Stimulated activated CD4-positive, alpha-beta T cell treated with anti-CD3 and anti-CD28 coated beads, Interleukin-15, amount 100 ng/mL, for 24 hours (primary cell): ENCODE measurements at places on chromosomes 7 and 10.

DNA sequence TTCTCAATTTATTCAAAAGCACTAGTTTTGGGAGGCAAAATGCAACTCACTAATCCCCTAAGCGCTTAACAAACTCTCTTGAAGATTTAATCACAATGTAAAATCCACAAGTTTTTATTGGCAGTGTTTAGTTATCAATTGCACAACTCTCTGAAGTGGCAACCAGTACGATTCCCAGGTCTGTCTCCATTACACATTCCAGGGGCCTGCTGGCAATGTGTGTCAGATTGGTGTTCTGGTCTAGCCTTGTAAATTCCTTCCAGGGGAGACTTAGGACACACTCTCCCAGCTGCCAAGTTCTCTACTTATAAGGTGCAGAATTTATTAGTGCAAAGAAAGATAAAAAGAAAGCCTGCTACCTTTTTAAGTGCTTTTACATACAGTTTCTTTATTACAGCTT lies 164.7 kb upstream of the HPS1 start:
- no peak for DNase-seq

GRCh38 chr10:32065856-32066255 lies 9.6 kb upstream of the KIF5B start:
- no peak for DNase-seq

DNA sequence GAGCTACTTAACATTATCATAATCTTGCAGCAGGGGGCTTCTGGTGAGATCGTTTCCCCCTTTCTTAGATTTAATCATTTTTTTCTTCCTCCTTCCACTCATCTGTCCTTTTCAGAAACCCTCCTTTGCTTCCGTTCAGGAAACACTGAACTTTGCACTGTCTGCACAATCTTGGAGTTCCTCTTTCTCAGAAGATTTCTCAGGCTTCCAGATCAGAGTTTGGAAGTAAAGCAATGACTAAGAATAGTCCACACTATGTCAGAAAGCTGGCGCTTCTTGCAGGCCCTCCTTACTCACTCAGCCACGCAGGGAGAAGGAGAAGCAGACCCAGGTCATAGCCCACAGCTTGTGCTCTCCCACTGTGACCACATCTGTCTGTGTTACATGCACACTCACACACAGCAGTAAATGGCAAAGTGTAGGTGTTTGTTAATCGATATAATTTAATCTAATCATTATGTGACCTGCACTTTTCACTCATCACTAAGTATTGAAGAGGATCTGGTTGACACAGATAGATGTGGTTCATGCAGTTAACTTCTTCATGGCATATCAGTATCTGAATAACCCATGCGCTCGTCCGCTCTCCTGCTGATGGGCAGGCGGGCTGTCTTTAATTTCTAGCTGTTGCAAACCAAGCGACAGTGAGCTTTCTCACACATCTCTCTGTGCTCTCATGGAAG lies 30.2 kb downstream of the ALOX5 start:
- no peak for DNase-seq

DNA sequence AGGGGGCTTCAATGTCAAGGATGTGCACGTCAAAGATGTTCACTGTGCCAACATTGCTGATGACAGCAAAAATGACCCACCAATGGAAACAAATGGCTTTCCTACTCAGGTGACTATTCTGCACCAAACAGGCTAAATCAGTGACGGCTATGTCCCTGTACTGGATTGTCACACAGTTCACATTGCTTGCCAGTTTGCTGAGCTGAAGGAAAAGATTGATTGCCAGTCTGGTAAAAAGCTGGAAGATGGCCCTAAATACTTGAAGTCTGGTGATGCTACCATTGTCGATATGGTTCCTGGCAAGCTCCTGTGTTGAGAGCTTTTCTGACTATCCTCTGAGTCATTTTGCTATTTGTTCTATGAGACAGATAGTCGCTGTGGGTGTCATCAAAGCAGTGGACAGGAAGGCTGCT lies 202.2 kb upstream of the ETV1 start:
- no peak for DNase-seq

DNA sequence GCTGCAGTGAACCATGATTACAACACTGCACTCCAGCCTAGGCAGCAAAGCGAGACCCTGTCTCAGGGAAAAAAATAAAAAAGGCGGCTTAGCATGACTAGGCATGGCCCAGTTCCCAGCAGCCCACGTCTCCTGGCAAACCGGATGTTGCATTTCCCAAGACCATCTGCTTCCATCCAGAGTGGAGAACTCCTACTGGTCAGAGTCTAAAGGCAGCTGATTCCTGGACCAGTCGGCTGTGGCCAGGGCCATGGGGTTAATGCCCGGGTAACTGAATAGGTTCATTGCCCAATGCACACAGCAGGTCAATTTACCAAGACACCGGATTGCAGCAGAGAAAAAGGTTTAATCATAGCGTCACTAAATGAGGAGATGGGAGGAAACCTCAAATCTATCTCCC lies 133.1 kb downstream of the MYL10 start:
- DNase-seq, result no peak

DNA sequence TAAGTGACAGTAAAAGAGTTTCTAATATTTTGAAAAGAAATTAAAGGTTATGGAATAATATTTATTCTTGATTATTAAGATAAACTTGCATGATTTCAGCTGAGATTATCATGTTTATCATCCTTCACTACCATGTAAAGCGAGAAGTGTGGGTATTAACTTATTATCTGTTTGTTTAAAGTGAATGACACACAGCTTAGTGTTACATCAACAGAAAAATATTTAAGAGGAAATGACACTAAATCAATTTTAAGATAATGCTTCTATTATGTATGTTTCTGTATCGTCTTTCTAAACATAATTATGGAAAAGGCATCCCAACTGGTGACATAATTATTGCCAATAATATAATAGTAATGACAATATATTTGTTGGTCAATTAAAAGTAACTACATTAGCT lies 213.1 kb downstream of the PCDH15 start:
- no peak for DNase-seq

DNA sequence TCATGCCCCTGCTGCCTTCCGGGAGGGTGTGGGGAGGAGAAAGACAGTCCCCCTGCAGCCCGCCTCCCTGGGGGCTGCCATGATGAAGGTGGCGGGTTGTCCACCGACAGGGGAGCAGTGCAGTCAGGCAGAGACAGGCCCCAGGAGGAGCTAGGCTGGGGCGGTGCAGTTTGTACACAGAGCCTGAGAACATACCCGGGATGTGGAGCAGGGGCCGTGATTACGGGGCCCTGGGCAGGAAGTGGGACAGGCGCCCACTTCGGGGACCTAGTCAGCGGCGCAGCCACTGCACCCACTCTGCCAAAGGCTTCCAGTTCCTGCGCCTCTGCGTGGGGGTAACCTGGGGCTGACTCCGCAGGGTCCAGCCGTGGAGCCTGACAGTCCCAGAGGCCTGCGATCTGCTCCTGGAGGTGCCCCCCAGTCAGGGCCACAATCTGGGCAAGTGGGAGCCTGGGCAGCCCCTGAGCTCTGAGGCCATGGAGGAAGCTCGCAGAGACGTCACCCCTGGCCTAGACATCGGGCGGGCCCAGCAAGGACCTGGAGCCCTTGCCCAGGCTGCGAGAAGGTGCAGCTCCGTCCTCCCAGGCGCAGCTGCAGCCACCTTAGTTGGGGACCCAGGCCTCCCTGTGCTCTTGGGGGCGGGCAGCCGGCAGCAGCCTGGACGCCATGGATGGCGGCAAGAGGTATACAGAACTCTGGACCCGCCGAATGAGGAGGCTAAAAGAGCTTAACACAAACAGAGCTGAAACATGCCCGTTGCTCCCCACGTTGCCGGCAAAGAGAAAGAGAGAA lies 1356.8 kb downstream of the XPNPEP1 start:
- no peak for DNase-seq

DNA sequence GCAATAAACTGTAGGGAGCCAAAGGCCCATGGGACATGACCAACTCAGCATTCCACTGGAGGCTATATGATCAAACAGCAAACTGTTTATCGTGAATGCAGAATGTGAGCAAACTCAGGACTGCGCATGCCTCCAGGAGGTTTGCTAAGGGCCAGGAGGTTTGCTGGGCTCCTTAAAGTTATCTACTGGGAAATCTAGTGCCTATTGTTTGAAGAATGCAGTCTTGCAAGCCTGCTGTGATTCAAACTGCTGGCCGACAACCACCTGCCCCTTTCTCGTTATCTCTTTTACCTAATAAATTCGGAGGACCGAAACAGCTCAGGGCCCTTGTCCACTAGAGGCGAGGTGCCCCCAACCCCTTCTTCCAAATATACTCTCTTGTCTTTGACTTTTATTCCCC lies 404.1 kb downstream of the KCNMA1 start:
- no peak for DNase-seq

DNA sequence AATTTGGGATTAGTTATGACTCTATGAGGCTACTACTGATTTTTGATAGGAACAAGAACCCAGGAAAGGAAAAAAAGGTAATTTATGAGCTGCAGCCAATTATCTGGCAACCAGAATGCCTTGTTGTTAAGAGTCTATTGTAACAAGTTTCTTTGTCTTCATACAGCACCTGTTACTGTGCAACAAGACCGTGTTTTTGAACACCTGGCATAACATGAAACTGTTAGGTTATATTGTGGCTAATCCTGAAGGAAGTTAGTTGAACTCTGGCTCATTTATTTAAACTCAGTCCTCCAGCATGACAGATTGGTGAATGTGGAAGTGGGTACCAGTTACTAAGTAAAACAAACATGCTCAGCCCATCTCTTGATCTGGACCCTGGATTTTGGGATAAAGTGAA lies 33.0 kb downstream of the RALA start:
- no peak for DNase-seq

- DNase-seq, result no peak
Observed at GRCh38 chr7:14604606-14605005, 297.9 kb downstream of the DGKB start.

DNA sequence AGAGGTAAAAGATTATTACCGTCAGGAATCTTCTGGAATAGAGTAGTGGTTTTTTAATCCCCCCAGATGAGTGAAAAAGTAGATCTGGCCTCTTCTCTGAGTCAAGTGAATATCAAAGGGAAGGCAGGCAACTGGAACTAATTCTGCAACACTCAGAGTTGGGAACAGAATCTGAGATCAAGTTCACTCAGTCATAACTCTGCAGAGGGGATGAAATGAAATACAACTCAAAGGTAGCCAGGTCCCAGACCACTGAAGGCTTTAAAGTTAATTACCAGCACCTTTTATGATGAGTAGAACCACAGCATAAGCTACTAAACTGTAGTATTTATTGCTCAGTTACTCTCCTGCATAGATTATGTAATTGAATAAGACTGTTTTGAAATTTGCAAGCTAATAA lies 455.6 kb upstream of the AKR1E2 start:
- DNase-seq, result no peak

GRCh38 chr7:94228223-94228622 lies 166.5 kb upstream of the COL1A2 start:
- no peak for DNase-seq

DNA sequence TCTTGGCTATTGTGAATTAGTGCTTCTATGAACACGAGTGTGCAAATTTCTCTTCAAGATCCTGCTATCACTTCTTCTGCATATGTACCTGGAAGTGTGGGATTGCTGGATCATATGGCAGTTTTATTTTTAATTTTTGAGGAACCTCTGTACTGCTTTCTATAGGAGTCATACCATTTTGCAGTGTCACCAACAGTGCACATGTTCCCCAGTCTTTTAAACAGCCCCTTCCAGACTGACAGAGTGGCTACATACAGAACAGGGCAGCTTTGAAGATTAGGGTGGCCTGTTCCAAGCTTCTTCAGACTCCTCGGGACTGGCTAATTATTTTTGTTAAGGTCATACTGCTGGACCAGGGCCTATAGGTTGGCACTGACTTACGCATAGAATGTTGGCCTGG lies 82.9 kb downstream of the AUTS2 start:
- no peak for DNase-seq

DNA sequence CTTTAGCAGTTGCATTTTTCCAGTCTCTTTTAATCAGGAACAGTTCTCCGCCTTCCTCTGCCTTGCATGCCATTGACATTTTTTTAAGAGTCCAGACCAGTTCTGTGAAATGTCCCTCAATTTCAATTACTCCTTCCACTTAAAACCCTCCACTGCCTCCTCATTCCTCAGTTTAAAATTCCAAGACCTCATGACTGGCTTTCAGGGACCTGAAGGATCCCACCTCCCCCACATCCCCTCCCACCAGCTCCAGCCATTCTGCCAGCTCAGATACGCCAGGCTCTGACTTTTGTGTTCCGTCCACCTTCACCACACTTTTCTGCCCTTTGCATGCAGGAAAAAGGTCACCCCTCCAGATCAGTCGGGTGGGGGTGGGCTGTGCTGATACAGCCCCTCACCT lies 8.7 kb downstream of the TNRC18 start:
- no peak for DNase-seq
